ENCODE measurements at places on chromosomes 6 and 20. TPM values are rescaled to one million over a fixed set of nuclear protein-coding genes. Genes with fewer than 3 reads are reported as not detected.

Gene NKAIN4
- 41.3 TPM for total RNA-seq

Gene CLDN20
- not detected for total RNA-seq

Gene DYNLT2
- total RNA-seq: 3.0 TPM

Gene AIF1
- total RNA-seq: 55.0 TPM

Gene OSBPL2
- total RNA-seq: 37.0 TPM

Gene MCHR2
- 0.11 TPM for total RNA-seq

Gene ARFGEF2
- total RNA-seq: 24.3 TPM

Gene ADA
- 2.8 TPM for total RNA-seq

Gene CPNE5
- total RNA-seq: 9.6 TPM

Gene PLEKHG1
- total RNA-seq: 33.2 TPM

Gene TRIM15
- not detected for total RNA-seq

Gene GINM1
- 59.9 TPM for total RNA-seq

Gene AIG1
- 68.8 TPM for total RNA-seq

Gene FRK
- total RNA-seq: 2.1 TPM

Gene PHACTR3
- 23.5 TPM for total RNA-seq

Gene VSTM2L
- total RNA-seq: 32.2 TPM

Gene ATP5F1E
- total RNA-seq: 30.7 TPM

Gene JPH2
- total RNA-seq: 1.7 TPM

Gene CD83
- 33.4 TPM for total RNA-seq

Gene NCOA5
- 12.3 TPM for total RNA-seq

Gene EBF4
- total RNA-seq: 10.2 TPM

Gene COL11A2
- total RNA-seq: 2.8 TPM

Gene PPP1R3G
- total RNA-seq: 3.3 TPM

Gene STMND1
- total RNA-seq: 1.7 TPM

Gene CABLES2
- total RNA-seq: 4.0 TPM

Gene OR2B6
- total RNA-seq: not detected

Gene TCP11
- total RNA-seq: 2.0 TPM

Gene SLC22A2
- 6.7 TPM for total RNA-seq
